ENCODE measurements at places on chromosomes 7 and 10.

GRCh38 chr10:7119325-7120015, 291.4 kb downstream of the SFMBT2 start:
- ATAC-seq: no peak

GRCh38 chr10:33160151-33160550, 174.3 kb downstream of the NRP1 start:
- no peak for ATAC-seq

GRCh38 chr10:122632031-122632430, 67.6 kb downstream of the C10orf120 start:
- no peak for ATAC-seq

- no peak for ATAC-seq
These were observed 931.7 kb upstream of the SORCS1 start for GRCh38 chr10:108095932-108096925.

DNA sequence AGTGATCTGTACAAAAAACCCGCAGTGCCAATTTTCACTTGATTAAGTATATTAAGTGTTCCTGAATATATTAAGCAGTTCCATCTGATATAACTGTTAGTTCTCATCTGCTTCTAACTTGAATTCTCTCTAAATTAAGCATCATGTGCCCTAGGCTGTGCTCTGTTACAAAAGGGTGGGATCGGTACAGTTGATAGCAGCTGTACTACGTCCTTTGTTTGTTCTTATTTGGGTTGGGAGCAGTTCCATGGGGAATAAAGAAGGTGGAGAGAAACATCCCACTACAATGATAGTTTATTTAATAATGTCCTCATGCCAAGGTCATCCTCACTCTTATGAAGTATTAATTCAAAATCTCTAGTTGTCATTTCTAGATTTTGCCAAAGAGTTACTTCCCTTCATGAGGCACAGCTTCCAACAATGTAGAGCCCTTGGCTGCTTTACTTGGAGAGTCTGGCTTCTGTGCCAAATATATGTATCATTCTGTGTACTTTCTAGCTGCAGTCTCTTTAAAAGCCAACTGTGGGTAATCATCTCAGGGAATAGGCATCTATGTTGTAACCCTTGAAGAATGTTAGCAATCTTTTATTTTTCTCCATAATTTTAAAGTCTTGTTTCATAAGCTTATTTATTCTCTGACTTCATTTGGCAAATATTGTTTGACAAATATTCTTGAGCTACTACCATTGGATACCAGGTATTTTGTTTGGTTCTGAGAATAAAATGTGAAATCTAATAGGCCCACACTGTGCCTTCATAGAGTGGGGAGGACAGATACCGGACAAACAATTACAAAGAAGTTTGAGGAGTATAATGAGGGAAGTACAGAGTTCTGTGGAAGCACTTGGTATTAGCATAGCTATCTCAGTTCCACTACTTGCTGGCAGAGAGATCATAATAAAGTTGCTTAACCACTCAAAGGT, 22.4 kb upstream of the AHR start:
- ATAC-seq: peak; percentile 65

DNA sequence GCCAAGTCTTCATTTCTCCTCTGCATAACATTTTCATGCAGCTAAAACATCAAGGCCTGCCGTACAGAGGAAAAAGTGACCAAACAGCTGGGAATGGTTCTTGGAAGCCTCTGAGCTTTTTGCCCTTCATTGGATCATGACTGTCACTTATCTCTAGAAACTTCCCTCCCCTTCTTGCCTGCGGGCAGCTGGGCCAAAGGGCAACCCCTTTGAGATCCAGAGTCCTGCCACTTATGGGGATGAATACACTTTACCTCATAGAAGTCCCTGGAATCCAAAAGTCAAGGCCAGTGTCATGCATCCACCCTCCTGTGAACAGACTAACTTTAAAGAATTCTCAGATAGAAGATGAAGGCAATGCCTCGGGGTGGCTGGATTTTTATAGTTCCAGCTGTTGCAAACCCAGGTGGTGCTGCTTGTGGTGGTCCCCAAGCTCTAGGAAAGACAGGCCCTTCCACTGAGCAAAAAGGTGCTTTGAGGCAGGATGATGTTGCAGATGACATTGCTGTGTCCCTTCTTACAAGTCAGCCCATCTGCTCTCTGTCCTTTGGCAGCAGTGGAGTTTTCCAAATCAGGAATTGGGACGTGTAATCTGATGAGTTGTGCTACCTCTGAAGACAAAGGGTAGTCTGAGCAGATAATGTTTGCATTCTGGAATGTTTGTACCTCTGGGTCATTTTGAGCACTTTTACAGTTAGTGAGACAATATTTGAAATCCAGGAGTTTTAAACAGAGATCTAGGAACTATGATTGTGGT, 64.2 kb downstream of the LRMDA start:
- no peak for ATAC-seq

DNA sequence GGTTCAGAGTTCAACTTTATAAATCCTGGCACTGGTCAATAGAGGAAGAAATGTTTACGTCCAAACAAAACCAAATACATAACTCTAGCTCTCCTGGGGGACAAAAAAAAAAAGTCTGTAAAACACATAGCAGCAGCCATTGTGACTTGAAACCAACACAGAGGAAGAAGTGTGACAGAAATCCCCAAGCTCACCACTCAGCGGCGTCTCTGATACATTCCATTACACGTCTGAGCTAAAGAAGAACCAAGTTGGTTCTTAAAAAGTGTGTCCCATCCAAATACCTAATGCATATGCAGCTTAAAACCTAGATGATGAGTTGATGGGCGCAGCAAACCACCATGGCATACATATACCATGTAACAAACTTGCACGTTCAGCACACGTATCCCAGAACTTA, 58.3 kb upstream of the NANOS1 start:
- ATAC-seq: no peak

DNA sequence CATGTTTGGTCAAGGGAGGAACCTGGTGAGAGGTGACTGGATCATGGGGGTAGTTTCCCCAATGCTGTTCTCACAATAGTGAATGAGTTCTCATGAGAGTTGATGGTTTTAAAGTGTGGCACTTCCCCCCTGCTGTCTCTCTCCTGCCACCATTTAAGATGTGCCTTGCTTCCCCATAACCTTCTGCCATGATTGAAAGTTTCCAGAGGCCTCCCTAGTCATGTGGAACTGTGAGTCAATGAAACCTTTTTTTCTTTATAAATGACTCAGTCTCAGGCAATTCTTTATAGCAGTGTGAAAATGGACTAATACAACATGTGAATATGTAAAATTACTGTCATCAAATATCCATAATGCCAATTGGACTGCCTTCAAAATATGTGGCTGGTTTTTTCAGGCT, 165.5 kb upstream of the TARP start:
- ATAC-seq: no peak

- no peak for ATAC-seq
These were observed 2.7 kb downstream of the DLX5 start for GRCh38 chr7:97021747-97022490.

DNA sequence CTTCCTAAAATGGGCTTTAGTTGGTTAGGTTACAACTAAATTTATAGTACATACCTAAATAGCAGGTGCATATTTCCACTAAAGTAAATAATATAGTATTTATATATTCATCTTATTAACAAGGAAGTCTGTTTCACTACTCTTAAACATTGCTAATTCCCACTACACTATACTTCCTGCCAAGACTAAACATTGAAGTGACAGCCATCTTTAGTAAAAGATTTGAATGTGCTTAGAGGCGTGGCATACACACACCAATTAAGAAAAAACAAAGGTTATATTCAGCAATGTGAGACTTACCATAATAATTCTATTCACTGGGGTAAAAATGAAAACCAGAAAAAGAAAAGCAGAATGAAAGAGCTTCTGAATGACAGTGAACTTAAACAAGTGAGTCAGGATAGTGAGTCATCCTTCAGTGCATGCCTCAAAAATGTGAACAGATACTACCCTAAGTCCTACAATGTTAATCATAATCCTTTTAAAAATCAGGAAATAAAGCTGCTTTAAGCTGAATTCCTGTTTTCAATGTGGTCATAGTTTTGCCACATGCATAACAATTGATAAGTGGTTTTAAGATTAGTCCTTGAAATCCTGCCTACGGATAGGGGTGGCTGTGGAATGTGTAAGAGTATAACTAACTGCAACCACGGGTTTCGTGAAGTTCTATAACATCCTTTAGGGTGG, 59.4 kb downstream of the USP6NL start:
- peak; percentile 99 for ATAC-seq

GRCh38 chr10:106424981-106425380, 739.5 kb downstream of the SORCS1 start:
- no peak for ATAC-seq

- no peak for ATAC-seq
These were observed 82.4 kb upstream of the TRIL start for GRCh38 chr7:29040579-29040925.

GRCh38 chr7:116356979-116357378, 142.6 kb upstream of the CAV2 start:
- ATAC-seq: no peak

DNA sequence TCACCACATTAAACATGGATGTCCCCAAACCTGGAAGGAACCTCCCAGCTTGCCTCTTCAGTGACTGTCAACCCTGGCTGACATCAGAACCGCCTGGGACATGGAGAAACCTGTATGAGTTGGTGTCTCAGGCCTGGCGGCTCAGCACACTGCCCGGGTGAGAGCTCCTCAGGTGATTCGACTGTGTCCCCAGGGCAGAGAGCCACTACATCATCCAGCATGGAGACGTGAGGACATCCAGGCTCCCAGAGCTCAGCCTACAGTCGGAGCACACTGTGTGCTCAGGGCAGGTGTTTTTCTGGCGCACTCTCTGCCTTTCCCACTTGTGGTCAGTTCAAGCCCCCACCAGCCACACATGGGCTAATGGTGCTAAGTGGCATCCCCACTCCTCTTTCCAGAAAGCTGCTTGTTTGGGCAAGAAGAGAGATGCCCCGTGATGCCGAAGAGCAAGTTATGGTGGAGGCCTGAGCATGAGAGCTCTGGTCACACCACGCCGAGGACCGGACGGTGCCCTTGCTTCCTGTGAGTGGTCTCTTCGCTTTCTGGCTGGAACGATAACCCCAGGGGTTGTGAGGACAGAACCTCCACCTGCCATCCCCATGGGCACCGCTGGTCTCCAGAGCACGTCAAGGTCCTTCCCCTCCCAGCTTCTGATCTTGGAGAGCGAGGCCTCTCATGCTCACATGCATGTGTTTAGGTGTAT, 38.5 kb downstream of the AMZ1 start:
- no peak for ATAC-seq

GRCh38 chr7:30688718-30689221, 6.5 kb upstream of the CRHR2 start:
- no peak for ATAC-seq

- no peak for ATAC-seq
These were observed 13.9 kb upstream of the ANTXRL start for GRCh38 chr10:46272863-46273415.

DNA sequence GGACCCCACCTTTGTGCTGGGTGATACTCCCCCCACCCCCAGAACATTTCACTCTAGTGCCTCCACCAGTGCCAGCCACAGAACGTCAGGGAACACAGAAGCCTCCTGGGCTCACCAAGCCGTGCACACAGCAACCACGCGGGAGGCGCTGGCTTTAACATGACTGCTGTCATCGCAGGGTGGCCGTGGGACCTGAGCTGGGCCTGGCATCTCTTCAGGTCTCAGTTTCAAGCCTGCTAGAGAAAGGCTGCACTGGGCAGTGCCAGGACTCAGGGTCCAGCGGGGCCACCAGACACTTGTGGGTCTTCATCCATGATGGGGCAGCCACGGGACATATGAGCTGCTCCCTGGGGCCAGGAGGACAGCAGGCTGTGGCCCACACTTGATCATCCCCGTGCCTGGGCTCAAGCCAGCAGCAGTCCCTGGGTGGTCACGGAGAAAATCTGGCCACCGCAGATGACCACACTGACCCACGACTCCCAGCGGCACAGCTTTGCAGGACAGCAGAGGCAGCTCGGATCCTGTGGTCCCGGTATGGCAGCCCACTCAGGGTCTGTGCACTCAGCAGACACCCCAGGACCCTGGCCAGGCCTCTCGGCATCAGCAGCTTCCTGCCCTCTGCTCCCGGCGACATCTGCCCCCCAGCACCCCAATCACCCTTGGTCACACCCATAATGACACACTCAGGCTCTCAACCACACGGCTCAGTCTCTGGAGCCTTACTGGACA, 44.2 kb downstream of the CAMK2B start:
- no peak for ATAC-seq

DNA sequence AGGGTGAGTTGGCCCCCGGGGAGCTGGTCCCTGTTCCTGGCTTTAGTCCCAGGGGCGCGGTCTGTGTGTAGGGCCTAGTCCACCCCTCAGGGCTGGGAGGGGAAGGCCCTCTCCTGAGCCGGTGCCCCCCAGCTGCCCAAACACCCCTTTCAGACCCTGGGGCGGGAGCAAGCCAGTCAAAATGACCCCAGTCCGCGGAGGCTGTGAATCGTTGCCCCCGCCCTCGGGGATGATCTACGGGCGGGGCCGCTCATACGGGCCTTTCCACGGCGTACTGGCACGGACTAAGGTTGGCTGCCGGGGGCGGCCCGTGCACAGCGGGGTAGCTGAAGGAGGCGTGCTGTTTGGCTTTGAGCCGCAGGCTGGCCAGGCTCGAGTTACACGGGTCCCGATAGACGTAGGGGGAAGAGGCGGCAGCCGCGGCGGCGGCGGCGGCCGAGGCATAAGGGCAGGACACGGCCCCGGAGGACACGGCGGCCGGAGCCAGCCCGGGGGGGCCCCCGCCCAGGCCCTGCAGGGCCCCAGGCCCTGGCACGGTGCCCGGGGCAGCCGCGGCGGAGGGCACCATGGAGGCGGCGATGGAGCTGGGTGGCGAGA, 4.3 kb downstream of the ELOVL3 start:
- peak; percentile 62 for ATAC-seq

GRCh38 chr7:105157278-105157677, 143.3 kb downstream of the KMT2E start:
- no peak for ATAC-seq

DNA sequence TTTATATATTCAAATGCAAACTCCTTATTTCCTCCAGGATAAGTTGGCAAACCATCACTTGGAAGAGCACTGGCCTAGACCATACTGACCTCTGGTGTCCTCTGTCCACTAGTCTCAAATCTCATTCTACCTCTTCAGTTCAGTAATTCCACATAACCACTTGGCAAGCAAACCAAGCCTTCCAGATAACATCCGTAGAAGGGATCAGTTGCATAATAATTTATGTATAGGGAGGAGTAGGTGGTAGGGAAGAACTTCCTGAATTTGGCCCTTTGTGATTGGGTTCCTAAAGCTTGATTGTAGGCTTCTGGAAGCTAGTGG, 55.0 kb downstream of the WAC start:
- ATAC-seq: peak; percentile 75

- peak; percentile 63 for ATAC-seq
These were observed 18.5 kb downstream of the TRUB1 start for GRCh38 chr10:114956466-114956865.

DNA sequence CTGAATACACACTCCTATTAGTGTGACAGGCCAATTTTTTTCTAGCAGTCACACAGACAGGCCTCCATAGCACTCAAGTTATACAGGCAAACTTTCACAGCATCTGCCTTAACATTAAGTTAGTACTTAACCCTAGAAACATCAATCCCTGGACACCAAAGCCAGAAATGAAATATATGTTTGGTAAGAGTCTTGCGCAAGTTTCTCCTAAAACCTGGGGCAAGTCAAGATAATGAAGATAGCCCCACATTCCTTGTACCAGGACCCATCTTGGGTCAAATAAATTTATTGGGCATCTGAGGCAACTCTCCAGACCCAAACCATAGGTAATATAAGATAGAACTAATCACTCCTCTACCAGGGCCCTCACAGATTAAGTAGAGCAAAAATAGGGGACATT, 70.8 kb upstream of the ZNF92 start:
- no peak for ATAC-seq

GRCh38 chr7:21504021-21504420, 38.8 kb upstream of the DNAH11 start:
- ATAC-seq: no peak

- ATAC-seq: no peak
These were observed 50.8 kb downstream of the KCNH2 start for GRCh38 chr7:150927157-150927955.
